ENCODE measurements at places on chromosomes 11 and 22.

GRCh38 chr22:42344361-42344905, 74.0 kb upstream of the TCF20 start:
- no peak for ATAC-seq

DNA sequence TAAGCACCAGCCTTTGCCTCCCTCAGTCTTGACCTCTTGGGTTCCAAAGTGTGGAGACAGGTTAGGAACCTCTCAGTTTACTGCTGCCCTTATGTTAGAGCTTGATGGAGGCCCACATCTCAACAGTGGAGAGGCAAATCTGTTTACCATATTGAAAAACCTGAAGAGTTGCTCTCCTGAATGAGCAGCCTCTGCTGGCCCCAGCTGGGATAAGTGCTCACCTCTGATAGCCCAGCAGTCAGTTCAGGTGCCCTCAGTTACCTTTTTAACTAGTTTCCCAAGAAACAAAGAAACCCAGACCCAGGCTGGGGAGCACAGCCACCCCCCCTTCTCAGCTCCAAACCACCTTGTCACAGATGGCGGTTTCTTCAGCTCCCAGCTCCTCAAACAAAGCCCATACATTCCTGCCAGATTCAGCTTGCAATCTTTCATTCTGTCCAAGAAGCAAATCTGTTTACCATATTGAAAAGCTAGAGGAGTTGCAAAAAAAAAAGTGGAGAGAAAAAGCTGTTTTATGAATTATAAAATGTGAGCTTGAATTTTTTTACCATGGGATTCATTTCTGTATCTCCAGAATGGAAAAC, 57.2 kb downstream of the PPFIBP2 start:
- no peak for ATAC-seq

DNA sequence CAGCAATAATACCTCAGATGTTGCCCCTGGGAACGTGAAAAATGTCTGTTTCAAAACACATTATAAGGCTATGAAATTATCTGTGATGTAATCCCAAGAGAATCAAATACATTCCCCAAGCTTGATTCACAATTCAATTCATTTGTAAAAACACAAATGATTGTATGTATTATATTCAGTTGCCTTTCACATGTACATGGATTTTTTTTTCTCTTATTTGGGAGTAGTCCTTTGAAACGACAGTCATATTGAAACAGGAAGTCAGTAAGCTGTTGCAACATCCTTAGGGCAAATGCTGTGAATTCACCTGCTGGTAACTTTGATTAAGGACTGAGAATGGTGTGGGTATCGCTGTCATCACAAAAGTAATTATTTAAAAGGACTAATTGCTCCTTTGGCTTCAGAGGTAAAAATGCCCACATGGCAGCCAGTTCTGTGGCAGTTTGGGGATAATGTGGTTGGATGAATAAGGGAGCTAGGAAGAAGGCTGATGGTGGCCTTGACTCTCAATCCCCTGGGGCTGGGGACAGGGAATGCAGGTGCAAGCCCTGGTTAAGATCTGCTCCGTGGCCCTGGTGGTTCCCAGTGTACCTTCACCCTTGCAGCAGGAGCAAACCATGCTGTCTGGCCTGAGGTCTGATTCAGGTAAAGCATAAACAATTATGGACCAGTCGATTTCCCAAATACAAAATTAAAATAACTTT, 13.2 kb downstream of the EHF start:
- no peak for ATAC-seq

DNA sequence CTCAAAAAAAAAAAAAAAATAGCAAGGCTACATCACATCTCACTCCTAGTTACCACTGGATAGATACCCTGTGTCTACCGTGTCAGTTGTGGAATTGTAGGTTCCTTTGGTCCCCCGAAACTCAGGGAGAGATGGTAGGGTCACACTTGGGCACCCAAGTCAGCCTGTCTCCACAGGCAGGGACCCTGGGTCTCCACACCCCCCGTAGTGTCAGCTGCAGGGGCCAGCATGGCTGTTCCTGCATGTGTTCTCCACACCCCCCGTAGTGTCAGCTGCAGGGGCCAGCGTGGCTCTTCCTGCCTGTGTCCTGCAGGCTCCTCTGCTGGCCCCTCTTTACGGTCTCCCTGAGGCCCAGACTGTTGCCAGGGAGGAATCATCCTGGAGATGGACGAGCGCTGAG, 282.1 kb downstream of the BRD1 start:
- ATAC-seq: no peak

GRCh38 chr22:26608129-26608528, 9.7 kb downstream of the CRYBB1 start:
- ATAC-seq: no peak

DNA sequence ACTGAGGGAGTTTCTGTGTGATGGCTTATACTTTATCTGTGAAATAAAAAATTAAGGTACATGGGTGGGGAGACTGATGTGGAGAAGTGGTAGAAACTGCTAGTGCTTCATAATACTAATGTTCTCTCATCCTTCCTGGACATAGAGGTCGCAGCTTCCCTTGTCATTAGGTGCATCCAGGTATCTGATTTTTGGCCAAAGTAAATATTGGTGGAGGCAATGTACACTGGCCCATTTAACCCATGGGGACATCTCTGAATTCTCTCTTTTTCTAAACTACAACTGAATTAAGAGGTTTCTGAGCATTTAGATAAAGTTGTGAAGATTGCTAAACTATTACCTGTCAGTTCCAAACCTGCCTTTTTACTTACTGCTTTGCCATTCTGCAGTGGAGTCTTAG, 140.9 kb upstream of the CHORDC1 start:
- no peak for ATAC-seq

DNA sequence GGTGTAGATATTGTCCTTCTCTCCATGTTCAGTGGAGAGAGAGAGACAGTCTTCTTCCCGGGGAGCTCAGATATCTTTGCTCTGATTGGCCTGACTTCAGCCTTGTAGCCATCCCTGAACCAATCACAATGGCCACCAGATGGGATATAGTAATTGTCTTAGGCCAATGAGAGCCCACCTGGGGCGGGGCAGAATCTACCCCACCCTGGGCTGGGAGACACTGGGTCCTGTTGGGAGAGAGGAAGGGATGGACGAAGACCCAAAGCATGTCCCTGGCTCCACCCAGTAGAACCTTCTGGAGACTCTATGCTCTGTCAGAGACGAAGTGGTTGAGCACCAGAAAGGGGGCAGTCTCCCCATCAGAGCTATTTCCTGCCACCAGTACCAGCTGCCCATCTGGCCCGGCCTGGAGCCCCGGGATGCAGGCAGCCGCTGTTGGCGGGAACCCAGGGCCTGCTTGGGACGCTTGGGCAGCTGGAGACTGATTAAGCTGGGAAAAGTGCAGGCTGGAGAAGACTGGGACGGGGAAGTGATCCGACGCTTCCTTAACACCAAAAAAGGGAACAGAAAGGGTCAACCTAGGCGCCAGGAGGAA, 31.6 kb upstream of the CBX7 start:
- ATAC-seq: no peak

- ATAC-seq: no peak
These were observed 87.1 kb downstream of the BCR start for GRCh38 chr22:23267226-23268043.

DNA sequence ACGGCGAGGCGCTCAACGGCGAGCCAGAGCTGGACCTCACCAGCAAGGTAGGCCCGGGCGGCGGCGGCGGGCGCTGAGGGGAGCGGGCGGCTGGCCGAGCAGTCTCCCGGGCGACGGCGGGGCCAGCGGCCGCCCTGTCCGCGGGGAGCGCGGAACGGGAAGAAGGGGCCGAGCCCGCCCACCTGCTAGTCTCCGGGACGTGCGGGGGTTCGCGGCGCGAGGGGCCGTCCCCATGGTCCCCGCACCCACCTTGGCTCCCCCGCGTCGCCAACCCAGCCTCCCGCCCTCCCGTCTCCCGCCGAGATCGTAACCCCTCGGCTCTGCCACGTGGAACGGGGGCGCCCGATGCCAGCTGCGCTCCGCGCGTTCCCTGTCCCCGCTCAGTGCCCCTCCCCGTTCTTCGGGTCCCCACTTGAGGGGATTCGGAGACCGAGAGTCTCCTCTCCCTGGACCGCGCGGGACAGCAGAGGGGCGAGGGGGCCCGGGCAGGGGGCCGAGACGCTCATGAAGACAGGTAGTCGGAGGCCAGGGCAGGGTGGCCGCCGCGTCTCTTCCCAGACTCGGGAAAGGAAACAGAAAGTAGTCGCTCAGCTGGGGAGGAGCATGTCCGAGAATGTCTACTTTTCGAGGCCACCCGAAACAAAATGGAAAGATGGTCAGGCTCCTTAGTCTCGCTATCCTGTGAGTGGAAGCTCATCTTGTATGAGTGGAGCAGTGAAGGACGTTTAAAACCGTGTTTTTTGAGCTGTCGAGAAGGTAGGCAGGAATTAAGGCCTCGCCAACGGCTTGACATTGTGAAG, 557 bp downstream of the GTPBP1 start:
- ATAC-seq: no peak

DNA sequence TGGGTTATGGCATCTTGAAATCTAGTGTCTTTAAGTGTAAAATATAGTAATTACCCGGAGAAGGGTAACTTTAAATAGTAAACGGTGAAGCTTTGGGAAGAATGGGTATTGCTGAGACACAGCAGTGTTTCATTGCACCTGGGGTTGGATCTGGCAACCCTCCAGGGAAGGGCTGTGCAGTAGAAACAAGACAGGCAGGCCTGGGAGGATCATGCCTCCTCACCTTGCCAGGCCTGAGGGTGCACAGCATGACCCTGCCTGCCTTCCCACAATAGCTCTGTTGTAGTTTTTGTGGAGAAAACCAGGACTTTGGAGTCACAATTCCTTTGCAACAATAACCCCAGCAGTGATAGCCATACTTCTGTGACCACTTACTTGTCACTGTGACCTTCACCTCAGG, 64.6 kb upstream of the ADSL start:
- no peak for ATAC-seq

- no peak for ATAC-seq
These were observed 17.6 kb downstream of the SLC5A12 start for GRCh38 chr11:26704249-26704648.

DNA sequence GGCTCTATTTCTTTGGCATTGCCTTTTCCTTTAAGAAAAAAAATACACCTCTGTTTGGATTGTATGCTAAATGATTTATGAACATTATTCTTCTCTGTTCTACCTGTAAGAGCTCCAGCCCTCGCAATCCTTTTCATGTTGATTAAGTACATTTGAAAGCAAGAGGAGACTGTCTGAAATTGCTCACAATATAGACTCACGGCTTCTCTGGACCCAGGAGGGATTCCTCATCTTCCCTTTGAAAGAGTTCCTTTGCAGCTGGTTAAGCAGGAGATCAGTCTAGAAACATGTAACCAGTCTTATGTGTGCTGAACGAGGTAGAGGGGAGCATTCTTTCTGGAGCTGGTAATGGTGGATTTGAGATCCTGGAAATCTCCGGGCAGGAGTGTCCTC, 47.4 kb downstream of the PKNOX2 start:
- ATAC-seq: no peak

- peak; percentile 22 for ATAC-seq
These were observed 782 bp downstream of the TMEM109 start for GRCh38 chr11:60914633-60915247.

- no peak for ATAC-seq
These were observed 1180.8 kb downstream of the JRKL start for GRCh38 chr11:97570636-97571035.

GRCh38 chr11:82046778-82047177, 686.9 kb downstream of the FAM181B start:
- ATAC-seq: no peak

DNA sequence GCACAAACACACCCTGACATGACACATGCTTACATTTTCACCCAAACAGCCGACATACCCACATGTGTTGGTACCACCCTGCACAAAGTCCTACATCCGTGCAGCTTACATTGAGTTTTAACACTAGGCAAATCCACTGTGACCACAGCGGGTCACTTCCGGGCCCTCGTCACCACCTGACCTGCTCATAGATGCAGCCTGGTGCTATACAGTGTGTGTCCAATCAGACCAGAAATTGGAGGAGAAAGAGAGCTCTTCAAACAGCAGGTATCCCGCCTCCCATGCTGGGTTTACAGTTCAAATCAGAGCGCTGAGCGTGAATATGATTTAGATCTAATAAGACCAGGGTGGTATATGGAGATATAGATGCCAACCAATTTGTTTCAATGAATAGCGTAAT, 35.4 kb downstream of the PHF21B start:
- ATAC-seq: no peak

Measured in activated CD4-positive, CD25-positive, alpha-beta regulatory T cell treated with anti-CD3 and anti-CD28 coated beads, Interleukin-2, amount 50 U/mL, for 24 hours (primary cell).